ENCODE measurements at places on chromosomes 5 and 9. TPM values are rescaled to one million over a fixed set of nuclear protein-coding genes. Genes with fewer than 3 reads are reported as not detected.

GRCh38 chr5:148831590-148832565, 5.5 kb downstream of the ADRB2 start:
- DNase-seq: no peak

- no peak for DNase-seq
Observed at GRCh38 chr5:3346111-3346820, 249.4 kb upstream of the IRX1 start.

DNA sequence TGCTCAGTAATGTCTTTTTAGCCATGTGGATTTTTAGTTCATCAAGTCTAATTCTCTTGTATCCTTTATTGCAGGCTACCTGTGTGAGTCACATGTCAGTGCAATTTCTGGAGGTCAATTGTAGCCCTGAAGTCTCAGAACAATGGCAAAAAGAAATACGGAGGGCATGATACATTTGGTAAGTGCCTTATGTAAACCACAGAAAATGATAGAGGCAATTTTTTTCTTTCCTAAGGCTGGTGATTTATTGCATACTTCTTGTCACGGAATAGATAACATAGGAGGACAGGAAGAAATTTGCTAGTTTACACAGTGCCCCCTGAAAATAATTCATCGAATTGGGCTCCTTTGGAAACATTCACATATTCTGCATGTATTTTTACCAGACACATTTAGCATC, 235.9 kb downstream of the DMRTA1 start:
- DNase-seq: no peak

- DNase-seq: no peak
Observed at GRCh38 chr5:181204826-181205760, at the start of gene TRIM7. TRIM7 (minus strand) TSS chr5:181205196; CDS start chr5:181205110, 86 bp downstream.

GRCh38 chr9:93686127-93686879, 109.9 kb downstream of the PHF2 start:
- no peak for DNase-seq

The STC2 gene
- polyA plus RNA-seq: 2.3 TPM

The COL5A1 gene
- polyA plus RNA-seq: 116 TPM

The ECM2 gene
- polyA plus RNA-seq: 12.2 TPM

The RMRP gene
- polyA plus RNA-seq: not detected
